CD8-positive, alpha-beta memory T cell (primary cell): ENCODE measurements at places on chromosomes 3 and 15. TPM values are rescaled to one million over a fixed set of nuclear protein-coding genes. Genes with fewer than 3 reads are reported as not detected.

Gene CNTN4
- total RNA-seq: not detected

Gene ACTRT3
- total RNA-seq: 2.6 TPM

GRCh38 chr3:86047161-86047560 is 943.8 kb downstream of the VGLL3 start:
- no peak for DNase-seq
- H3K36me3 ChIP-seq: no peaks in the 10 kb centered on the region
- H3K27ac ChIP-seq: no peak overlapping the region
- no peaks in the 10 kb centered on the region for H3K4me1 ChIP-seq

GRCh38 chr3:167473863-167474262 is at the start of gene SERPINI2:
SERPINI2 (minus strand) TSS chr3:167474042; CDS start chr3:167471834, 2,208 bp downstream.
- no peaks in the 10 kb centered on the region for H3K4me1 ChIP-seq
- no peak for DNase-seq
- H3K27ac ChIP-seq: no peak within 1 kb of the TSS
- H3K27me3 ChIP-seq: no peaks in the 10 kb centered on the region
- H3K4me3 ChIP-seq: no peak within 1 kb of the TSS

GRCh38 chr3:120780977-120781376 is 38.4 kb downstream of the GTF2E1 start:
- H3K27me3 ChIP-seq: no peaks in the 10 kb centered on the region
- H3K36me3 ChIP-seq: peaks cover 17% of the 10 kb centered on the region
- H3K4me3 ChIP-seq: no peak overlapping the region
- no peak overlapping the region for H3K27ac ChIP-seq
